Lung (tissue), 17 donors: ENCODE measurements at places on chromosomes 6 and 20. TPM values are rescaled to one million over a fixed set of nuclear protein-coding genes. Genes with fewer than 3 reads are reported as not detected.

The EPPIN gene
- 1.3 TPM for total RNA-seq

The CCR6 gene
- 0.31 TPM for total RNA-seq

DNA sequence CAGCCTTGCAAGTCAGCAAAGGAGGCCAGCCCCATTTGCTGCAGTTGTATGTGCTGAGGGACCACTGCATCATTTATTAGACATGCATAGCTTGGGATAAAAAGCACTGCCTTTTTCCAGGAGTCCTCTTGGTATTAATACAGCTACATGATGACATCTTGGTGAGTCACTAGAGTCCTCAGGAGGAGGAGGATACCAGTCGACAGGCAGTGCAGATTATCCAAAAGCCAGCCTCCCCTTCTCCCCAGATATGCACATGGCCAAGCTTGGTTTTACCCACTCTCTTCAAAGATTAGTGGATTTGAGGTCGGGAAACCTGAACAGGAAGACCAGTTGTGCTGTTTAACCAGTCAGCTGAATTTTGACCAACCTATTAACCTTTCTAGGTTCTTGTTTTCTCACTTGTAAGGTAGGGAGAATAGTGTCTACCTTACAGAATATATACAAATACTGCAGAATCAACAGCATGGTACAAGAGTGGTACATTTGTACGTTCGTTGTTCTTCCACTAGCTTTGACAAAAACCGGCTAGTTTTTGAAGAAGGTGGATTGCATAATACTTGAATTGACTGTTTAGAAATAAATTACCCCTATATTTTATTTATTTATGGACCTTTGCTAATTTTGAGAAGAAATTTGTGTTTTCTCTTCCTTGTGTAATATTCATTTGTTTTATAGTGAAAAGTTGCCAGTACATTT, 31.9 kb downstream of the VAPB start:
- DNase-seq = no peak

DNA sequence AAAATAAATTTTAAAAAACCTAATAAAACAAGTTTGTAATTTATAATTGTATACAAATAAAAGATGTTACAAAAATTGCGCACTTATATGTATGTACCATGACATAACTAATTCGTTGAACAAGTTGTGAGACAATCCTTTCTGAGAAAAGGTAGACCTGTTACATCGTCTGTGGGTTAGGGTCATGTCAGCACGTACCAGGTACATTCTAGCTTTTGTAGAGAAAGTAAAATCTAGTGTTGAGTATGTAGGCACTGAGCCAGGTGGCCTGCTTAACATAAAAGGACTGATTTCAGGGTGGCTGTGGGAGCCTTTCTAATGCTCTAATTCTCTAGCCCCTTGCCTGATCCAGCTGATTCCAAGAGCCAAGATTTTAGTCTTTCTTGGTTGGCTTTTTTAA, 10.4 kb downstream of the RPL7L1 start:
- DNase-seq = no peak

DNA sequence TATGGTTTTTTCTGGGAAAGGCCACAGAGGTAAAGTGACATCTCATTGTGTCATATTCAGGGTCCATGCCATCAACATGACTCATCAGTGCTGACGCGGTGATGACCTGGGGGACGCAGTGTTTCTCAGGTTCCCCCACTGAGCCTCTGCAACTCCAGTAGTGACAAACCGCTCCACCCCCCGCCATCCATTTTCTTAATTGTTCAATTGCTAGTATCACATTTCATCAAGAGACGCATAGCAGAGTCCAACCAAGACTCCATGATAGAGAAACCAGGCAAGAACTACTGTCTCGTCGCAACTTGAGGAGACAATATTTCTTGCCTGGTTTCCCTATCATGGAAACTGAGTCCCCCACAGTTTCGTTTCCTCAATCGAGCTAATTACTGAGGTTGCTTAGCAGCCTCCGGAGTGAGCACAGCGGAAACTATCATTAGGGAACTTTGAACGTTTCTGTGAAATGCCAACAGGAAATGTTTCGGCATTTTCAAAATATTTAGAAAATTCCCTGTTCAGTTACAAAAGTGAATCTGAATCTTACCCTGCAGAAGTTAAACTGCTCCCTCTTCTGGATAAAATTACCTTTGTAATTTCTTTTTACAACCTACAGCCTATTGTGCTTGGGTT, 12.2 kb upstream of the SERPINB1 start:
- peak; percentile 80 for DNase-seq
